NCI-H1105 (cell line): ENCODE measurements at places on chromosomes 6 and 20.

- no peak for DNase-seq
These were observed 525.3 kb downstream of the CD83 start for GRCh38 chr6:14642842-14643241.

DNA sequence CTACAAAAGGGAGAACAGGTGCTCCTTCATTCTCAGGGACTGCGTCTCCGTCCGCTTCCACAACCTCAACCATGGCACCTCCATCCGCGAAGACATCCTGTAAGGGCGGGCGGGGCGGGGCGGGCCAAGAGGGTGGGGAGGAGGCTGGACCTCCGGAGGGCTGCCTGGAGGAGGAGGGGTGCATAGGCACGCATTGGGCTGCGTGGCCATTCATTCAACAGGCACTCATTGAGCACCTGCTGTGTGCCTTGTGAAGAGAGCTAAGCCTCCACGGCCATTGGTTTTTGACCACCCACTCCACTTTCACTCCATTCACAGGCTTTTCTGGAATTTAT is 435 bp downstream of the ZSWIM3 start:
- no peak for DNase-seq

GRCh38 chr20:33640287-33640686 is 21.8 kb upstream of the C20orf144 start:
- DNase-seq, result no peak

DNA sequence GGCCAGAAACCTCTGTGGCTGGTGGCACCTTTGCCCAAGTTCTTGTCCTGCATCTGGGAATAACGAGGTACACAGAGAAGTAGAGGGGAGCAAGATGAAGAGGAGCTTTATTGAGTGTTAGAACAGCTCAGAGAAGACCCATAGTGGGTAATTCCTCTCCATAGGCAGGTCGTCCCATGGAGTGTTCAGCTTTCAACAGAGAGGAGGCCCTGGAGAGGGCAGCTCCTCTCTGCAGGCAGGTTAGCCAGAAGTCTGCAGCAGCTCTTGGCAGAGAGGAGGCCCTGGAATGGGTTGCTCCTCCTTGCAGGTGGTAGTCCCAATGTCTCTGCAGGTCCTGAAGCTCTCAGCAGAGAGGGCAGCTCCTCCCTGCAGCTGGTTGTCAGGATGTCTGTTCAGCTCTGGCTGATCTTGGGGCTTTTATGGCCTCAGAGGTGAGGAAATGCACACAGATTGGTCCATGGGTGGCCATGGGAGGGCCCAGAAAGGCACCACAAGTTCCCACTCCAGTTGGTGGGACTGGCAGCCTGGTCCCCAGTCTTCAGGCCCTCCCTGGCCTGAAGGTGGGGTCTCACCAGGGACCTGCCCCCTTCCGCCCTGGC is 89.0 kb downstream of the IPCEF1 start:
- no peak for DNase-seq

DNA sequence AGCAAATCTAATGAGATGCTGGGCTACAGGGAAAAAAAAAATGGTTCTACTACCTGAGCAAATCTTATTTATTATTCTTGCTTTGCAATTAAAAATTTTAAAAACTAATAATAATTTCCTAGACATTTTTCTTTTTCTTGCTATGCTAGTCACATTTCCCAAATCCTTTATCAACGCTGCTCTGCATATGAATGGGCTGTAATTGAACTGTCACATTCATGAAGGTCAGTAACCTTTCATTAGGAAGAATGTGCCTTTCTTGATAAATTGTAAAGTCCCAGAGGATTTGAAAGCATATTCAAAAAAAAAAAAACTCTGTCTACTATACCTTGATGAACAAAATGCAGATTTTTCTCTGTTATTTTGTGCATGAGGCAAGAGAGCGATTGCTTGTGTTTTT is 538.7 kb upstream of the ID4 start:
- DNase-seq, result no peak

DNA sequence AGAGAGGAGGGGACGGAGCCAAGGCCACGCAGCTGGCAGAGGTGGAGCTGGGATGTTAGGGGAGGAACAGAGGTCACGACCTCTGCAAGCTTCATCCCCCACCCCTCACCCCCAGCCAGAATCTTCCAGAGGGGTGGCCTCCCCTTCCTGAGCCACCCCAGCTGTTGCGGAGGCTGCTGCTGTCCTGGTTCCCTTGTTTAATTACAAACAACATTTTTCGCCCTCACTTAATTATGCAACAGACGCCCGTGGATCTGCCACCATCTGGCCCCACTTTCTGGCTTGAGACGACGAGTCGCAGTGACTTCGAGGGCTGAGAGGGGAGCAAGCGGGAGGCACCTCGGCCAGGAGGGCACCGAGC is 153.7 kb upstream of the PTPN1 start:
- no peak for DNase-seq

DNA sequence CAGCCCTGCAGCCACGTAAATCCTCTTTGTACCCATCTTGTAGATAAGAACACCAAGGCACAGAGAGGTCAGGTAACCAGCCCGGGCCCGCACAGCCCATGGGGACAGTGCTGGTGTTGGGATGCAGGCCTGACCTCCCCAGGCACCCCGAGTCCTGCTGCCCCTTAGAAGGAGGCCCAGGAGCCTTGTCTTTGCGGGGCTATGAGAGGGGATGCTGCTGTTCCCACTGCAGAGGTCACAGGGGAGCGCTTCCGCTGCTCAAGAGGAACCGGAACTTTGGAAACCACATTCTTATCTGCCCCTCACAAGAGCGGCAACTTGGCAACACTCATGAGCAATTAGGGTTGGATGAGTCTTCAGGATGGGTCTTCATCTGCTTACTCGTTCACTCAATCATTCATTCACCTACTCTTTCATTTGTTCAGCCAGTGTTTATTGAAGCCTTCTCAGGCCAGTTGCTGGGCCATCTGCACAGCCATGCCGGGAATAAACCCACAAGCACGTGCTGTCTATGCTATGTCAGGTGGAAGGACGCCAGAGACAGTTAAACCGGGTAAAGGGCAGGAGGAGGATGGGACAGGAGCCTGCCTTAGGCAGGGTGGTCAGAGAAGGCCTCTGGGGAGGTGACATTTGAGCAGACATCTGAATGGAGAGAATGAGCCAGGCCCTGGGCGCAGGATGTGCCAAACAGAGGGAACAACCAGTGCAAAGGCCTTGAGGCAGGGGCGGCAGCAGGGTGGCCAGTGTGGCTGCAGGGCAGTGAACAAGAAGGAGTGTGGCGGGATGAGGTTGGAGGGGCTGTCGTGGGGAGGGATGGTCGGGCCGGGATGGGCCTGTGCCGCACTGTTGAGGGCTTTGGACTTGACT is 60.8 kb downstream of the RBM38 start:
- DNase-seq, result no peak

DNA sequence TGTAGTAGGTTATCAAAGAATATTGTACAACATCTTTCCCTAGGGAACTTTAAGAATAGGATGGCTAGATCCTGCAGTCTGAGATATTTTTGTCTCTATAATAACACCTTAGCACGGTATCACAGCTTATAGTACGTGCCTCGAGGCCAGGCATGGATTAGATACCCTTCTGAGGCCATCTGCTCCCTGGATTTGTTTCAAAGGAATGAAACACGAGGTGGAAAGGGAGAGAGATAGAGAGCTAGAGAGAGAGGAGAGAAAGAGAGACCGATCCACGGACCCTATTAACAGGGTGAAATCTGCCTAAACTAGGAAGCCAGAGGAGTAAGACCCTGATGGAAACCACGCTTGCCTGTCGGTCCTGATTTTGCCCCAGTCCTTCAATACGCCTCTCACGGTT is 92.5 kb downstream of the CD83 start:
- no peak for DNase-seq

- no peak for DNase-seq
These were observed 29.5 kb upstream of the SDHAF4 start for GRCh38 chr6:70537266-70537665.

DNA sequence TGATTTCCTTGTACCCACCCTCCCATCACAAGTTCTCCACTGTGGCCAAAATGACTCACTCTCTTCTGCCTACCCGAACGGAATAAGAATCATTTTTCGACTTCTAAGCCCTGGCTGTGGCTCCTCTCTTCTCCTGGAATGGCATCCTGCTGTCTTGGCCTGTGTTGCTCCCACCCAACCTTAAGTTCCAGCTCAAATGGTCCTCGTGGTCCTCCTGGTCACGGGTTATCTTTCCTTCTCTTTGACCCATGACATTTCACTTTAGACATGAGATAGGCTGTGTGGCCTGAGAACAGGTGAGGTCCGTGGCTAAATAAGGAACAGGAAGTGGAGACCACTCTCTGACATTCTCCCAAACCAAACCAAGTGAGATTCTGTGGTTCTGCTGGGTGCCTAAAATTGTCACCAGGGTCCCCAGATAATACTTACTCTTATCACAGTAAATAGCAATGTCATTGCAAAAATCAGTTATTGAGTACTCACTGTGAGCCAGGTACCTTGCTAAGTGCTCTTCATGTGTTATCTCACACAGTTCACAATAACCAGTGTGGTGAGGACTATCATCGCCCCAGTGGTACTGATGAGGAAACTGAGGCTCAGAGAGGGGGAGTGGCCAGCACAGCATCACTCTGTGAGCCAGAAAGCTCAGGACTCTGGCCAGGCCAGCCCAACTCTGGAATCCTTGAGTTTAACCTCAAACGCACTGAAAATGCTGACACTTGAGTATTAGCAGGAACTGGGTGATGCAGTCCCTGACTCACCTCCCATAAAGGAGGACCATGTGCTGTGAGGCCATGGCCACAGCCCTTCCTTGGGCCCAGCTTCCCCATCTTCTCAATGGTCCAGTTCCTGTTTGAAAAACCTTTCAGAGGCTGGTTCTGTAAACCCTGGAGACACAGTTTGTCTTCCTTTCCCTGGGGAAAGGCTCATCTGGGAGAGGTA is 74.8 kb upstream of the SIRPA start:
- no peak for DNase-seq

GRCh38 chr20:50227506-50227905 is 36.9 kb downstream of the CEBPB start:
- DNase-seq, result no peak

DNA sequence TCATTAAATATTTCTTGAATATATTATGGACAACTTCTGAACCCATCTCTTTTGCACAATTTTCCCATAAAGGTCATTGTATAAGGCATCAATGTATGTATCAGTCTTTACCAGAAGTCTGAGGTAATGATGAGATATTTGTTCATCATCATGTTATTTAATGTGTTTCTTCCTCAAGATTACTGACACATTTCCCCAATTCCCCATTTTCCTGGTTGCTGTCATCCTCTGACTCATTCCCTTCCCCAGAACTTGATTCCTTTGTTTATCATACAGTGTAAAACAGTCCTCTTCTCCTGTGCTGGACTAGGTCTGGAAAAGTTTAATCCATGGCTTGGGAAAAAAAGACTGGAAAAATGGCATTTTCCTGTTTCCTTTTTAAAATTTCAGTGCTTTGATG is 107.9 kb upstream of the FLRT3 start:
- no peak for DNase-seq

DNA sequence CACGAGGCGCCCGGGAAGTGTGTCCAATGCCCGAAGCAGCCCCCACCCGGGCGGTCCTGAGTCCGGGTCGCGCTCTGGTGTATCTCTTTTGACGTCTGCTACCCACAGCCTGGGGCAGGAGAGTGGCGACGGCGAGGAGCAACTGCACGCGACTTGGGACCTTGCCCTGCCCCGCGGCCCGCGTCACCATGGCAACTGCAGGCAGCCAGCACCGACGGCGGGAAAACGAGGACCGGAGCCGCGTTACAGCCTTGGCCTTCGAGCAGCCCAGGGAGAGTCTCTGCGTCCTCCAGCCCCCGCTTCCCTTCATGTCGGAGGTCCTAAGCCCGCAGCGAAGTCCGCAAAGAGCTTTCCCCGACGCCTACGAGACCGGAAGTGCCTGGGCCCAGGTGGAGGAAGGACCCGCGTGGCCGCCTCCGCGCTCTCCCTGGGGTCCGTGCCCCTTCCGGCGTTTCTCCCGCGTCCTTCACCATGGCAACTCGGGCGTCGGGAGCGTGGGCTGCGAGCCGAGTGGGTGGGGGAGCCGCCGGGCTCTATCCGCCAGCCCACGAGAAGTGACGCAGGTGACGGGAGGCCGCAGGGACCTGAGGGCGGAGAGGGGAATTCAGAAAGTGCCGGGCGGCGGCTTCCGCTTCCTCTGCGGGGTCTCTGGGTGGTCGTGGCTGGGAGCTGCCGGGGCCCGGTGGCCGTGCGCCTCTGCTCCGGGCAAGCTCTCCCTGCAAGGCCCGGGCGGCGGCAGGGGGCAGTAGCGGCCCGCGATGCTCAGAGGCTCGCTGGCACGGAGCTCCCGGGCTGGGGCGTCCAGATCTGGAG is 88.6 kb upstream of the TGM3 start:
- DNase-seq, result peak; percentile 85

GRCh38 chr20:43360016-43360415 is 97.7 kb upstream of the SRSF6 start:
- no peak for DNase-seq

DNA sequence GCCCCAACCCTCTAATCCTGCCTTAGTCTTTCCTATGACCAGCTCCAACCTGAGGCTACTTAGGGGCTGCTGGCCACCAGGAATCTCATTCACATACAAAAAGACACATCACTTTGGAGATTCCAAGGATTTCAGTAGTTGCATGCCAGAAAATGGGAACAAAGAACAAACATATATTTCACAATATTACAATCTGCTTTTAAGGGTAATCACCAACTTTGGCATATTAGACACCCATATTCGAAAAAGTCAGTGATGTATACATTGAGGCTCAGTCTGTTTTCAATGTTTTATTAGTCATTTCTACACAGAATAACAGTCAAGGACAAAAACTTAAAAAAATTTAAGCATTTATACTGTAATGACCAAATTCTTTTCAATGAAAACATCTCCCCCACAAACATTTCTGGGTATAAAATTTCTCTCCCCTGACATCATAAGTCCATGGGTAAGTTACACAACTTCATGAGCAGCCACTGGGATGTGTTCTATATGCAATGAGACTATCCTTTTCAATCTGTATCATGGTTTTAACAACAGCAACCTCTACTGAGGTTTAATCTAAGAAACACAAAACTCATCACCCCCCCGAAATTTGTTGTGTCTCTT is 103.5 kb downstream of the MAP7 start:
- no peak for DNase-seq

DNA sequence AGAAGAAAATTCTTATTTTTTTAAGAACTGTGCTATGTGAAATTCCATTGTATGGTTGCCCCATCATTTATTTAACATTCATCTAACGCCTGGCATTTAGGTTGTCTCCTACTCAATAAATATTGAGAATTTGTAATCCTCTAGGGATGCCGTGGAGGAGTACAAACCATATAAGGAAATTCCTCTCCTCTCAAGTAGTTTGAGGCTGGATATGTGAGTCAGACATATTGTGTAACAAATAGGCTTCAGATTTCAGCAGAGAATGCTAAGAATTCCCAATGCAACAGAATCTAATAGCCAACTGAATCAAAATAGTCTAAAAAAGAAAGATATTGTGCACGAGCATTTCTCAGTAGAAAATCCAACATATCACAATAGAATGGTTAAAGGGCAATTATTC is 174.7 kb downstream of the OTOR start:
- no peak for DNase-seq

- DNase-seq, result no peak
These were observed 30.5 kb upstream of the SIRPD start for GRCh38 chr20:1587781-1588532.

- no peak for DNase-seq
These were observed 207.5 kb downstream of the MANEA start for GRCh38 chr6:95784869-95785268.

GRCh38 chr20:49769048-49769581 is 43.5 kb upstream of the SLC9A8 start:
- DNase-seq, result no peak

GRCh38 chr6:105810105-105810921 is 275.8 kb upstream of the PRDM1 start:
- DNase-seq, result no peak
